IPS DF 19.7 (cell line): ENCODE measurements at places on chromosomes 1 and 21.
A peak's percentile ranks its signal among the peaks of the same experiment; 100 is the strongest.

GRCh38 chr1:84847253-84848250 is 45.5 kb downstream of the LPAR3 start:
- DNase-seq, result no peak

GRCh38 chr1:75672528-75673393 is 51.7 kb upstream of the ACADM start:
- DNase-seq, result peak; percentile 60

DNA sequence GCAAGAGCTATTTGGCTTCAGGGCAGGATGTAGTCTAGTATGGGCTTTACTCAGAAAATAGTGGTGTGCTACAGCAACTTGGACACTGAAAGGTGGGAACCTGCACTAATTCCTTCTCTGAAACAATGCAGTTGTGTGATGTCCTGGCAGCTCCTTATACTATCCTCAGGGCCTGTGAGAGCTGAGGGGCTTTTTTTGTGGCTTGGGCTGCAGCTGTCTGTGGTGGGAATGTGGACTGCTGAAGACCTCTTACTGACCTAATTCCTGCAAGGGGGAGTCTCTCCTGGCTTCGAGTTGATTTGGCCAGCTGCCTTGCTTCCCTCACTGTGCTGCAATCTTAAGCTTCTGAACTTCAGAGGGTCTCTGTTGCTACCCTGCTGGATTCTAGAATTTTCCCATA is 22.3 kb upstream of the CHODL start:
- DNase-seq, result no peak

DNA sequence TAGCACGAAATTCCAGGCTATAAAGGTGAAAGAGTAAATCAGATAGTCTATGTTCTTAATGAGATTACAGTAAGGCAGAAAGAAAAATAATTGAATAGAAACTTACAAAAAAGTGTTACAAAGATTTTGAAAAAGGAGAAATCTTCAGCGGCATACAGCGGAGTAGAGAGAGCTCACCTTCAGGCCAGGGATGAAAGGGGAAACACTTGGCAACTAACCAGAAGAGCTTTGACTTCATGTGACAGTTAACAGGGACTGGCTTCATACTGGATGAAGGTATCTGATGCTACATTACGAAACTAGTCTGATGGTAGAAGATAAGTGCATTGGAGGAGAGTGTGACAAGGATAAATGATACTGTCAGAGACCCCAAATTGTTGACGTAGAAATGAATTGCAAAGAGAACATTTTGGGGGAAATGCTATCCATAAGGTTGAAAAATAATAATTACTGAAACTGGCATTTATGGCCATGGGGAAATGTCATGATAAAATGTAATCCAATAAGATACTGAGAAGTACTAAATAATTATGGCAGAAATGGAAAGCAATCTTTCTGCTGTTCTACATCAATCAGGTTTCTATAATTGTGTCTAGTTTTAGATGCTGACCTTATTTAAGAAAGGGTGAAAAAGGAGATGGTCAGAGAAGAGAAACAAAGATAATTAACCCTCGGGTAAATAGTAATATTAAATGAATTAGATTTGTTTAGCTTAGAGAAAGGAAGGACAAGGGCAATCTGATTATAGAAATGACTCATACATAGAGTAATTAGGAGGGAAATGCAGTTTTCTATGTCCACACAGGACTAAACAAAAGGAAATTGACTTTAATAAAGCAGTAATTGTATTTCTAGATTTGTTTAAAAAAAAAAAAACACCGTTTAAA is 808.7 kb downstream of the NCAM2 start:
- no peak for DNase-seq

GRCh38 chr1:158248771-158249170 is 5.5 kb upstream of the CD1A start:
- DNase-seq, result no peak

- DNase-seq, result no peak
Observed at GRCh38 chr1:83860490-83861221, 138.3 kb downstream of the TTLL7 start.

- DNase-seq, result no peak
Observed at GRCh38 chr1:223312705-223313414, 51.1 kb downstream of the SUSD4 start.

DNA sequence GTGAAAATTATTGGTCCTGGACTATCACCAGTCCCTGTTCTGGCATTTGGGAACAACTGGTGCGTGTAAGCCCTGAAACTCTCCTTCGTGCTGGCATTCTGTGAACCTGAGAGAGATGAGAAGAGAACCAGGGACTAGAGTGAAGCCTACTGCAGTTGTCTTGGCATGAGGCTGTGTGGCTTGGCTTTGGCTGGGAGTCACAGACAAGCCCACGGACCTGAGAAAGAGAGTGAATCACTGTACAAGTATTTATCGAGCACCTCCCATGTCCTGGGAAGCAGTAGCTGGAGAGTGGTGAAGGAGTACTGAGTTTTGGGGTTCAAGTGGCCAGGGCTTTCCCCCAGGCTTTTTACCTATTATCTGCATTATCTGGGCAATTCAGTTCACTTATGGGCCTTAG is 63.3 kb downstream of the FGGY start:
- no peak for DNase-seq

GRCh38 chr1:71269818-71270217 is 189.0 kb upstream of the ZRANB2 start:
- DNase-seq, result no peak

DNA sequence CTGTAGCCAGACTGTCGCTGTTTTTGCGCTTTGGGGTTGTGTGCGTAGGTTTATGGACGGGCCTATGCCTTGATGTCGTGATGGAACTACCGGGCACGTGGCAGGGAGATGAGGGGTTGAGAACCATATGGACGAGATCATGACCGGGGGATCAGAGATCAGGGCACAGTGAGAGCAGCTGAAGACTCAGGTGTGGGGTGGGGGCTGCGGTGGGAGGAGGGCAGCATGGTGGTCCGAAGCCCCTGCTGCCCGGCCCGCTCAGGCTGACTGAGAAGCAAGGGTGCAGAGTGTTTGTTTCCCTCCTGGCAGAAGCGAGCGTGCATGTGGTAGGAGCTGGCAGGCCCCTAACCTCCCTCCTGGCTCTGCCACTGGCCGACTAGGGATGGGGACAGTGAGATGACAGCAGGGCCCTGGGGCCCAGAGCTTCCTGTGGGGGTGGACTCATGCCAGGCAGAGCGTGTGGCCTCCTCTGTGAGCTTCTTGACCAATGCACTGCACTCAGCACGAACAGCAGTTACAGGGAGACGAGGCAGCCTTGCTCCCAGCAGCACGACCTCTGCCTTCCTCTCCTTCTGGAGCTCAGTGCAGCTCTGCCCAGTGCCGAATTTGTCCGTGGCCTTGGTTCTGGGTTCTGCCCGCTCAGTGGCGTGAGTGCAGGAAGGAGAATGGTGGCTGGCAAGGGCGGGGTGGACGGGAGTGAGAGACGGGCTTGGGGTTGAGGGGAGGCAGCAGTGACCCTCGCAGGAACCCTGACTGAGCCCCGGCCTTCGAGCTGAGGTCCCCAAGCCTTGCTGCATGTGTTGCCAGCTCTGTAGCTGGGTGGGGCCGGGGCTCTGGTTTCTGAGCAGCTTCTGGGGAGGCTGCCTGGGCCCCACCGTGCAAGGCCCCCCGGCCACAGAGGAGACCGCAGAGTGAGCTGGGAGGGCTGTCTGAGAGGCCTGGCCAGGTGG is 22.2 kb upstream of the LRRC3 start:
- DNase-seq, result no peak

DNA sequence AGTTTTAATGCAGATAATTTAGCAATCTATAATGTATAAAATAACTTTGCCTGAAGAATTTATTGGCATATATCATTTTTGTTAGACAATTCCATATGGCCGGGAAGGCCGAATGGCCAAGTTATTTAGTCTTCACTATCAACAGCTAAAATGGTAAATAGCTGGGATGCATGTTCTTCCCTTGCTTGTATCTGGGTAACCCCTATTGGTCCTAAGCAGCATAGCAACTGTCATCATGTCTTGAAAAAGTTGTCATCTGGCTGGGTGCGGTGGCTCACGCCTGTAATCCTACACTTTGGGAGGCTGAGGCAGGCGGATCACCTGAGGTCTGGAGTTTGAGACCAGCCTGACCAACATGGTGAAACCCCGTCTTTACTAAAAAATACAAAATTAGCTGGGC is 340.0 kb upstream of the DPYD start:
- no peak for DNase-seq

- DNase-seq, result no peak
Observed at GRCh38 chr1:84190455-84190854, 46.4 kb downstream of the PRKACB start.

DNA sequence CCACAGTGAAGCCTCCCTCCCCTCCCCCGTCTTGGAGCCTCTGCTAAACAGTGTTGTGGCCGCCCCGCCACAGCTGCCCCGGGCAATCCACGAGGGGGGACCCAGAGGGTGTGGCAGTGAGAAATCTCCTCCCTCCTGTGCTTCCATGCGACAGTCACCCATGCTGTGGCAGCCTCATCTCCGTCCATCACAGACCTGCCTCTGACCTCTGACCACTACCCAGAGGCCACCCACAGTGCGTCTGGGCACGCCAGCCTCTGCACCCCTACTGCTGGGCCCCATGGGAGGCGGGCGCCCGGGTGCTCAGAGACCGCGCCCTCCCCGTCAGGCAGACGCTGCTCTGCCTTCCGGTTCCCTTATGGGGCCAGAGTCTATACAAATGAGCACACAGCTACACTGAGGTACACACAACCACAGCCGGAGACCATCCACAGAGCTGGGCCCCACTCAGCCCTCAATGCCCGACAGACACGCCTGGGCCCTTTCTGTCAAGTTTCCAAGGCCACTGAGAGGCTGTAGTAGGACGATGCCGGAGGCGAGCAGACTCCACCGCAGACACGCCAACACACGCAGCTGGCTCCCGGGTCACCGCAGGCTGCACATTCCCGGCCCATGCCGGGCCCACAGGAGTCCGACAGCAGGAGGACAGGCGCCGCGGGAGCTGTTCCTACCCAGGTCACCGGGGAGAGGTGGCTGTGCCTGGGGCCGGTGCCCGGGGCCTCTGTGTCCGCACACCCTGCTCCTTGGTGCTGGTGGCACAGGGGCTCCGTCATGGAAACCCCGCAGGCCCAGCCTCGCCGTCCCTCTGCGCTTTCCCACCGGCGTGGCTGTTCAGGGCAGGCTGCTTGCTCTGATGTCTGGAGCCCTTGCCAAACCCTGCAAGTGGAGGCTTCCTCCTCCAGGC is 23.9 kb upstream of the TMEM52 start:
- no peak for DNase-seq

DNA sequence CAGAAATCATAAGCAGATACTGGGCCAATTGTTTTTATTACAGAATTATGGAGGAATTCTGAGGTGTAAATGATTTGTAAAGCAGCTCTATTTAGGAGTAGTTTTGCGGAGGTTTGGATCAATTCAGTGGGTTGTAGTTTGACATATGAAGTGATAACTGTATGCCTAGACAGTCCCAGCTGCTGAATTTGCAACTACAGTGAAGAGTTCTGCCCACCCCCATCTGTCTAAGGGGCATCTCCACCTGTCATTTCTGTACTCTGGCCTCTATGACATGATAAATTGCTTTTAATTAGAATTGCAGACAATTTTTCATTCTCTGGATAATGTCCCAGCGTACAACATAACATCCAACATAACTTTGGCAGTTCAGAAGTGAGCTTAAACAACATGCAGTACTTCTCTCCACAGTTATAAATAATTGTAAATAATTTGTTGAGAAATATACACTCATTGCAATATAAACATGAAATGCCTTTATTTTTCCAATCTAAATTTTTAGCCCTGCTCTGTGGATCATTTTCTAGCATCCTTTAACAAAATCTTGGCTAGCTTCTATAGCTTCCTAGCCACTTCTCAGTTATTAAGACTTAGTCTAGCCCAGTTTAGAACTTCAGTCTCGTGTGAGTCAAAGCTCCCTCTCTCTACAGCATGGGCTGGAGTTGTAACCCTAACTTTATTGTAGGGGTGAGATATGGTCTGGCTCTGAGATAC is 52.3 kb downstream of the PDE4B start:
- DNase-seq, result no peak

DNA sequence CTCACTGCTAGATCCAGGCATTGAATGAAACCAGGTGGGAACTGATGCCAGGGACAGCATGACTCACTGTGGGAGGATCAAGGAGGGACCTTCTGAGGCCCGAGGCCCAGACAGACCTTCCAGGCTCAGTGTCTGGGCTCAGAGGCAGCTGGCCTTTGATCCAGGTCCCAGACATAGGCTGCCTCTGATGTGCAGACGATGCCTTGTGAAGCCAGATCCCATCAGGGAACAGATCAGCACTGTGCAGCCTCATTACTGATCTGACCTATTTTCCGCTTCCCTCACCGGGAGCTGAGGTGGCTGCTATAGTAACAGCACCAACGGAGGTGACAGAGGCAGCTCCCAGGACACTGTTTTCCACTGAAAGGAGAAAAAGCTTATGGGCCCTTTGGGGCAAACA is 399.5 kb downstream of the MATN1 start:
- DNase-seq, result no peak

GRCh38 chr1:48876330-48876785 is 99.7 kb upstream of the BEND5 start:
- DNase-seq, result no peak

DNA sequence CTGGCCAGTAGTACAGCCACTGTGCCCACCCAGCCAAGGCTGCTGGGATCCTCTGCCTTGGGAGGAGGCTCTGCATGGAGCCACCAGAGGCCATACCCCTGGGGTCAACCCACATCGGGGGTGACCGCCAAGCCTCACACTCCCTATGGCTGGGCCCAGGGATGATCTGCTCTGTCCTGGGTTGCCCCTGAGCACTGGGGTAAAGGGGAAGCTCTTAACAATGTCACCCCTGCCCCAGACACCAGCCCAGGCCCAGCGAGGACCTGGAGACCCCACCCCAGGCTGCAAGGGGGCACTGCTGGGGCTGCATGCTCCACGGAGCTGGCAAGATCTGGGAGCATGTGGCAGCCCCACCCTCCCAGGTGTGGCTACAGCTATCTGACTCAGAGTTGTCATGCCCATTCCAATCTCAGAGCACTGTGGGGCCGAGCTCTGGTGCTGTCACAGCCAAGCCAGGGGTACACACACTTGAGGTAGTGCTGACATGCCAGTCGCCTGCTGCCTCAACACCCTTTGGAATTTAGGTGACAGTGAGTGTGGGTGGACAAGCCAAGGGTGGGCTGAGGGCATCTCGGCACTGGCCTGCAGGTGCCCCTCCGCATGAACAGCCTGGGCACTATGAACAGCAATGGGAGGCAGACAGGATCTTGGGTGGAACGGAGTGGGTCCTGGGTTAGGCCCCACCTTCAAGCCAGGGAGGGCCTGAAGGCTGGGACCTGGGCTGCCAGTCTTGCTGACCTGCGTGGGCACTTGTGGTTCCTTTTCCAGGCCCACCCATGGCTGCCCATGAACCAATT is 427.7 kb downstream of the LRRIQ3 start:
- no peak for DNase-seq

DNA sequence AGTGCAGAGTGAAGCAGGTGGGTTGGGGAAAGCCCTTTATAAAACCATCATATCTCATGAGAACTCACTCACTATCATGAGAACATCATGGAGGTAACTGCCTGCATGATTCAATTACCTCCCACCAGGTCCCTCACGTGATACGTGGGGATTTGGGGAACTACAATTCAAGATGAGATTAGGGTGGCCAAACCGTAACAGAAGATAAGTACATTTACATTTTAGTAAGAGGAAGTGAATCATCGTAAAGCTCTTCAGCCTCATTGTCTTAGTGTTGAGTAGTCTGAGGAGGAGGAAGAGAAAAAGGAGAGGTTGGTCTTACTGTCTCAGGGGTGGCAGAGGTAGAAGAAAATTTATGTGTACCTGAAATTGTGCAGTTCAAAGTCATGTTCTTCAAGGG is 1053.4 kb upstream of the ADGRL4 start:
- no peak for DNase-seq

GRCh38 chr1:177984761-177985160 is 14.9 kb upstream of the SEC16B start:
- DNase-seq, result no peak
